ENCODE measurements at places on chromosomes 1 and 21.
A peak's percentile ranks its signal among the peaks of the same experiment; 100 is the strongest.

GRCh38 chr1:44297695-44298400 lies 57.2 kb downstream of the ERI3 start:
- no peak for DNase-seq

DNA sequence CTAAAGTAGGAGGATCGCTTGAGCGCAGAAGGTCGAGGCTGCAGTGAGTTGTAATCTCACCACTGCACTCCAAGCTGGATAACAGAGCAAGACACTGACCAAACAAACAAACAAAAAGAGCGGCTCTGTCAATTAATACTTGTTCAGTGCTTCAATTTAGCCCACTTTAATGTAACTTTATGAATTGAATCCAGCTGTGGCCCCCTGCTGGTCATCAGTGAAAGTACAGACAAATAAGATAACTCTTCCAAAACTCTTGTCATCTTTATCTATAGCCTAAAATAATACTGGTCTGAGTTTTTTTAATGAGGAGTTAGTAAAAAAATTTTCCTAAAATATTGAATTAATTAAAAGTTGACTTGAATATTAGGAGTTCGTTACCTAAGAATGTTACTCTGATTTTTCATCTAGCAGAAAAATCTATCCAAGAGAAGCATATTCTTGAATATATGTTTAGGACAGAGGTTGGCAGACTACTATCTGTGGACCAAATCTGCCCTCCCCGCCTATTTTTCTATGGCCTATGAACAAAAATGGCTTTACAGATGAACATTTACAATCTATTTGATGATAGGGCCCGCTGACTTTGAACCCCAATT lies 26.1 kb downstream of the ATP5PF start:
- DNase-seq: peak; percentile 36

DNA sequence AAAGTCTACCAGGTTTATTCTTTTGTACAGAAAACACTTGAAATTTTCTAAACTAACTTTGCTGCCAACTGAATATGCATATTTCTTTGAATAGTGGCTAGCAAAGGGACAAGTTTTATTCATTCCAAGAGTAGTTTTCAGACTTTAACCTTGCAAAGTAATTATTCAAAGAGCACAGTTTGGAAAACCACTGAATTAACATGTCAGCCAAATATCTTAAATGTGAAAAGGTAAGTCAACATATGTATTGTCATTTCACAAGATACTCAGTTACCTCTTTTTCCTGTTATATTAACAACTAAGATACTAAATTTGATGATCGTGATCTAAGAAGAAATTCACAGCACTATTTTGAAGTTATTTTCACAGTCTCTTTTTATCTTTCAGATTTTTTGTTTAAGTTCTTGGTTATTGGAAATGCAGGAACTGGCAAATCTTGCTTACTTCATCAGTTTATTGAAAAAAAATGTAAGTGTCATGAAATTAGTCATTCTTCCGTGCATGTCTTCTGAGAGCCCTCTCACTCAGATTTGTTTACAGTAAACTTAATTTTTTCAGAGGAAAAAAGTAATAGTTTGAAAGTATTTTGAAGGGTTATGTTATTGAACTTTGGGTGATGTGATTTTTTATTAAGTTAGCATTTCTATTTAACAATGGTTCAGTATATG lies 15.3 kb downstream of the RAB4A start:
- no peak for DNase-seq

GRCh38 chr1:69911301-69911801 lies 294.0 kb downstream of the LRRC40 start:
- no peak for DNase-seq

GRCh38 chr1:43463479-43463878 lies 9.7 kb upstream of the HYI start:
- no peak for DNase-seq

DNA sequence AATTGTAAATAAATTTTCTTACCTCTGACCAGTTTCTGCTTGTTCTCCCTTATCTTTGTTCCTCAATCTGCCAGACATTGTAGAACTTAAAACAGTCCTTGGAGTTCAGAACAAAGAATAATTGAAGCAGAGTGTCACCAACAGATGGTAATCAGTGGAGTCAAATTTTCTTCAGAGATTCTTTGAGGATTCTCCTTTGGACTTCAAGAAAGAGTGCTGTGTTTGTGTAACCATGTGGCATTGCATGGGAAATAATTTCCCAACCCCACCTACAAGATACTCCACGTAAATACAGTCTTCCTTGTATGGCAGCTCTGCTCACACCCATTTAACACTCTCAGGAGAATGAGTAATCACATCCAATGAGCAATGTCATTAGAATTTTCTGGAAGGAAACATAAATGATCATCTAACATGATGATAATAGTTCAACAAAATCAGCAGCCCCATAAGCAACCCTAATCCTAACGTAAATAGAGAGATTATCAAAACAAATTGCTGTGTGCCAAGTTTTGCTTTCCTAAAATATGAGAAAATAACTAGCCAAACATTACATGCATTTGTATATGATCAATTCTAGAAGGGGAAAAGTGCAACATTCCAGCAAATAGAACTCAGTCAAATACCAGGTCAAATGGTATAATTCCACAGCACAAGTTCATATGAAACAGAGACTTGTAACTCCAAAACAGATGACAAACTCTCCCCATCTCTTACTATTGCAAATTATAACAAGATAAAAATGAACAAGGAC lies 6.9 kb upstream of the DENND1B start:
- peak; percentile 34 for DNase-seq

GRCh38 chr1:156276966-156277381 lies 5.7 kb downstream of the SMG5 start:
- DNase-seq: no peak

GRCh38 chr1:111943846-111944749 lies 45.4 kb downstream of the KCND3 start:
- no peak for DNase-seq

DNA sequence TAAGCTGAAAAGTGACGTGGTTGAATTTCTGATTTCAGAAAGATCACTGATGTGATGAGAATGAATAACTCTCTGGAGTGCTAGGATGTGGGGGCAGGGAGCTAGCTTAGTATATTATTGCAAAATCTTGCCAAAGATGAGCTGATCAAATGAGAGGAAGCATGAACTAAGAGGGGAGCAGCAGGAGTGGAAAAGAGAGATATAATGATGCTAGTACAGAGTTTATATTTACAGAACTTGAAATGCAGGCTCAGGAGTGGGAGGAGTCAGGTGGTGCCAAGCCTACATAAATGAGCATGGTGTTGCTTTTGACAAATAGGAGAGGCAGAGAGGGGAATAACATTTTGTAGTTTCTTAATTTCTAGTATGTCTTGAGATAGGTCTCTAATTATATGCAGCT lies 38.1 kb upstream of the NBL1 start:
- no peak for DNase-seq

DNA sequence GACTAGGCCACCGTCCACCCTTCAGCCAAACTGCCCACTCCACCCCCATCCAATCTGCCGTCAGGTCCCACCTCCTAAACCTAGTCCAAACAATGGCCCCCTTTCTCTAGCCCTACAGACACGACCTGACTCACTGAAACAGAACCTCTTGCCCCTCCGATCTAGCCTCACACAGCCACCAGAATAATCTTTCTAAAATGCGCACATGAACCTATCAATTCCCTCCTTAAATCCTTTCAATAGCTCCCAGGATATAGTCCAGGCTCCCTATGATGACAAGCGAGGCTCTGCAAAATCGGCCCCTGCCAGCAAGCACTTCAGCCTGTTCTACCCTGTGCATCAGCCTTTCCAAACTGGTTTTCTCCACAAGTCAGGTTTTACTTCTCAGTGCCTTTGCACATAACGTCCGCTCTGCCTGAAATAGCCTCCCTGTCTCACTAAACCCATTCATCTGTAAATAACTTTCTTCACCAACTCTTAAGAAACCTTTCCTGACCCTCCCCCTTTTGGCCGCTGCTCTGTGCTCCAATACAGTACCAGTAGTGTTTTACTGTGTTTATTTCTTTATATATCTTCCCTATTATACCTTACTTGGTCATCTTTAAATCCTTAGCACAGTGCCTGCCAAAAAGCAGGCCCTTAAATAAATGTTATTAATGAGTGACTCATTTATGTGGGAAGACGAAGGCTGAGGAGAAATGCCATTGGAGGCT lies 9.0 kb upstream of the CDC20 start:
- peak; percentile 69 for DNase-seq

DNA sequence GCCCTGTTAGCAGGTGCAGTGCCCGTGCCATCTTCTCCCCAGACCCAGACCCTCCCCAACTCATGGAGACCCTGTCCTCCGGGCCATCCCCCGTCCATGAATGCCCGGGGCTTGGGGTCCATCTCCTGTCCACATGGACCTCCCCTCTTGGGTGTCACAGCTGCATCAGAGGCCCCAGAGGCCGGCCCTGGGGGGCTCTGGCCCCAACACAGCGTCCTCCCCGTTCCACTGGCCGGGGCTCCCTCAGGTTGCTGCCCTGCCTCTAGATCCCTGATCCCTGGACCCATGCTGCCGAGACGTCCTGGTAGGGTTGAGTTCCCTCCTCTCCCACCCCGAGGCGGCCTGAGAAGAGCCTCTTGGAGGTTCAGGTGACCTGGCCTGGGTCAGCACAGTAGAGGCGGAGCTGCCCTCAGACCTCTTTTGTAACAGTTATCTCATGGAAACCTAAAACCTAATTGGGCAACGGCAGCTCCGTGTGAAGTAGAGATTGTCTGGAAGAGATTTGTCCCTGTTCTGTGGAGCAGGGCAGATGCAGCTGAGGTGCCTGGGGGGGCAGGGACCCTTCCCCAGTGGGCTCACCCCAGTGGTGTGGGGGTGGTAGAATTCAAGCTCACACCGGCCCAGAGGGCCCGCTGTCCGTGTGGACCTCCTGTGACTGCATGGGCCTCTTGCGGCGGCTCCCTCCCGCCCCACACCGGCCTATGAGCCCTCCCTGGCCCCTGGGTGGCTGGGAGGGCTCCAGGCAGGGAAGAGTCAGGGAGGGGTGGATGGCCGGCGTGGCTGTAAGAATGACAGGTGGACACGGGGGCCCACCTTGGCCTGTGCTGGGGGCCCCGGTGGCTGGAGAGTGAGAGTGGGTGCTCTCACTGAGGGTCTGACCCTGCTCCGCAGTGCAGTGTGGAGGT lies 56.1 kb downstream of the SKI start:
- DNase-seq: no peak

Measured in AG08396 (cell line).